ENCODE measurements at places on chromosomes 16 and 17.
A peak's percentile ranks its signal among the peaks of the same experiment; 100 is the strongest.

DNA sequence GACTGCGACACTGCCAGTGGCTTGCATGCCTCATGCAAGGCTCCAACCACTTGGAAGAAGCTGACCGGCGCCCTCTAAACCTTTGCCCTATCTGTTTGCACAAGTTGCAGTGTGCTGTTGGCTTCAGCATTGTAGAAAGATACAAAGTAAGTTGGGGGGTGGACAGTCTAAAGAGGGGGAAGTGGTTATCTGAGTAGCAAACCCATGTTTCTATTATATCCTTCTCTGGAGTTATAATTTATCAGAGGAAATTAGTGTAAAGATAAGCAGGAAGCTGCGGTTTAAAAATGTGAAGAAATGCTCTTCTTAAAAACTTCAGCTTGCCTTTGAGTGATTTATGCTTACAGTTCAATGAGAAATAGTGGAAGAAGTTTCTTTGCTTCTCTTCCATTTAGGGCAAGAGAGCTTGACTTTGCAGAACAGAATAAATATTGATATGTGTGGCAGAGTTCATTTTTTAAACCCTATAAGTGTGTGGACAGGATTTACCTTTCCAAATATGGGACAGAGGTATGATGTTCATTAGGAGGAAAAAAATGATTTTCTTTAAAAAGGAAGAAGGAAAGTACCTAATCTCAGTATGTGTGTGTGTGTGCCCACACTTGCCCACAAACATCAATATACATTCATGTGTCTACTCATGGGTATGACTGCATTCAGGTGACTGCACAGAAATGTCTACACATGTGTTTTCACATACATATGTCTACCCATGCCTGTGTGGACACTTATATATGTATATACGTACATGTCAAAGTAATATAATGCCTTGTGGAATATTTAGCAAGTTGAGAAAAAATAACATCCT is 8.1 kb downstream of the AMZ2 start:
- DNase-seq: no peak

GRCh38 chr16:26111900-26112299 is 420.1 kb downstream of the HS3ST4 start:
- no peak for DNase-seq

- DNase-seq: peak; percentile 76
Measured at GRCh38 chr17:39402244-39402889, 941 bp upstream of the FBXL20 start.

DNA sequence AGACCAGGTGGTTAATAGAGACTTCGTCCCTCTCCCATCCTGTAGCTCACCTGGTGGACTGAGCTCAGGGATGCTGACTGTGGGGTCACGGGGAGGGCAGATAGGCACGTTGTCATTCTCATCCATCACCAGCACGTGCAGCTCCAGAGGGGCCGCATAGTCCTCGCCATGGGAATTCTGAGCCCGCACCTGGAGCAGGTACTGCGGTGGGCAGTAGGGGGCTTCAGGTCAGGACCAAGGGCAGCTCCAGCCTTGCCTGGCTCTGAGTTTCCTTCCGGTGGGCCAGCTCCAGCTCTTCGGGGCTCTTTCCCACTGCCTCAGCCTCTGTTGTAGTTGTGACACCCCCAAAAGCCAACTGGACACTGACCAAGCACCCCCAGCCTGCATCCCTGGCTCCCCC is 5.6 kb downstream of the CDH16 start:
- DNase-seq: no peak
